ENCODE measurements at places on chromosomes 3 and 15. TPM values are rescaled to one million over a fixed set of nuclear protein-coding genes. Genes with fewer than 3 reads are reported as not detected.
A peak's percentile ranks its signal among the peaks of the same experiment; 100 is the strongest.

EIF2B5 gene
- total RNA-seq: 85.9 TPM

- DNase-seq: no peak
Observed at GRCh38 chr3:169432708-169433432, 230.6 kb downstream of the MECOM start.

SEMA5B gene
- not detected for total RNA-seq

- no peak for DNase-seq
Observed at GRCh38 chr3:49310677-49311076, 29.2 kb downstream of the USP4 start.

DNA sequence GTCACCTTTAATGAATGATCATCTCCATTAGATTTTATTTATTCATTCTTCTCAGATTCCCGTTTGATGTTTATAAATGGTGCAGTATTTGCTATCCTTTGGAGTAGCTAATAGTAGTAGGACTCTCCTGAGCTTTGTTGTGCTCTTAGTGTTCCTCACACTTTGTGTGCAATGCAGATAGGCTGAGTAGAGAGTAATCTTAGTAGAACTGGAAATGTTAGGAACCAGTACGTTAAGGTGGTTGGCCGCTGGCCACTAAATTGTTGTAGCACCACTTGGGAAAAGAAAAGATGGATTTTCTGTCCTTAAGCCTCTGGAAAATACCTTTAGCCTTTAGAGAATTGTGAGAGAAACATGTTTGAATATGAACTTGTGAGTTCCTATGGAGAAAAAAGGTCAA lies 19.9 kb upstream of the EBLN2 start:
- DNase-seq: no peak

DNA sequence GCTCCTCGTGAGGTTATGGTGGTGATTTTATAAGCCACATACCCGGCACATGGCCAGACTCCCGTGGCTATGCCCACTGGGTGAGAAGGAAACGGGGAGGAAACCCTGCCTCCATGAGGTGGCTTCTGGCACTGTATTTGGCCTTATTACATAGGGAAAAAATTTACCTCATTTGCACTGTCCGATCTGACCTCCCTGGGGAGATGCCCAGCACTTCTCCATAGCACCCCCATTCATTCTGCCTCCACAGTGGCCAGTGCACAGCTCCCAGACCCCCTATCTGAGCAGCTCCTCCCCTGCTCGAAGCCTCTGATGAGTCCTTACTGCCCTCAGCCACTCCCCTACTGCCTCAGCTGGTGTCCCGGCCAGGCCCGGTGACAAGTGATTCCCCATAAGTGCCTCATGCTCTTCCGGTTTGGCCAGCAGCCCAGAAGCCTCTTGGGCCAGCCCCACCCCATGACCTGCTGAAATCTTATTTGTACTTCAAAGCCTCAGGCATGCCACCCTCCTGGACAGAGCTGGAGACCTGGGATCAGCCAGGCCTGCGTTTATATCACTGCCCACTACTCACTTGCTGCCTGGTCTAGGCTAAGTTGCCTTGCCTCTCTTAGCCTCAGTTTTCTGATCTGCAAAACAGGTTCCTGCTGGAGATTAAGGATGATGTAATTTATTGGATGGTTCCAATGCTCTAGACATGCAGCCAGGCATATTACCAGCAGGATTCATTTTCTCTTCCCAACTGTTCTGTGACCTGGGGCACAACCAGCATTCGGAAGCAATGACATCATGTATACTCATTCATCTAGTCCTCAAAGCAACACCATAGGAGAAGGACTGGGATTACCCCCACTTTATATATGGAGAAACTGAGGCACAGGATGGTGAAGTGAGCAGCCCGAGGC lies 30.6 kb upstream of the SLC6A6 start:
- no peak for DNase-seq

DNA sequence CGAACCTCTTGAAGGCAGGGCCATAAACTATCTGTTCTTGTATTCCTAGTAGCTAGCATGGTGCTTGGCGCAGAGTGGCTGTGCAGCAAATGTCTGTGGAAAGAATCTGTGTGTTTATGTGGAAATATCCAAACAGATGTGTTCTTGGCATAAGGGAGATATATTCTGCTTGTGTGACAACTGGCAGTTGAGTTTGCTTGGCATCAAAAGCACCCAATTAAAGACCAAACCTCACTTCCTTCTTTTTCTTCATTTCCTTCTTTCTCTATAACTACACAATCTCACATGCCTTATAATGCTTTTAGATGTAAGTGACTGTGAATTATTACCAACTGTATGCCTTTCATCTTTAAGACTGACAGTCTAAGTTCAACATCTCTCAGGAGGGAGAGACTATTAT lies 296.5 kb downstream of the SLC9A9 start:
- no peak for DNase-seq

RETNLB gene
- total RNA-seq: not detected

MUC13 gene
- not detected for total RNA-seq

- DNase-seq: no peak
Observed at GRCh38 chr15:77036537-77037387, 34.1 kb downstream of the TSPAN3 start.

- no peak for DNase-seq
Observed at GRCh38 chr3:154981664-154982063, 98.5 kb upstream of the MME start.

- no peak for DNase-seq
Observed at GRCh38 chr15:92149029-92149428, 244.7 kb upstream of the ST8SIA2 start.

GRCh38 chr3:160001850-160002623 lies 13.4 kb downstream of the IL12A start:
- no peak for DNase-seq

PLA2G4D gene
- total RNA-seq: not detected

GRCh38 chr15:45799508-45799907 lies 164.7 kb downstream of the SQOR start:
- no peak for DNase-seq

- DNase-seq: peak; percentile 69
Observed at GRCh38 chr3:39149059-39149455, 4.3 kb downstream of the CSRNP1 start.

DNA sequence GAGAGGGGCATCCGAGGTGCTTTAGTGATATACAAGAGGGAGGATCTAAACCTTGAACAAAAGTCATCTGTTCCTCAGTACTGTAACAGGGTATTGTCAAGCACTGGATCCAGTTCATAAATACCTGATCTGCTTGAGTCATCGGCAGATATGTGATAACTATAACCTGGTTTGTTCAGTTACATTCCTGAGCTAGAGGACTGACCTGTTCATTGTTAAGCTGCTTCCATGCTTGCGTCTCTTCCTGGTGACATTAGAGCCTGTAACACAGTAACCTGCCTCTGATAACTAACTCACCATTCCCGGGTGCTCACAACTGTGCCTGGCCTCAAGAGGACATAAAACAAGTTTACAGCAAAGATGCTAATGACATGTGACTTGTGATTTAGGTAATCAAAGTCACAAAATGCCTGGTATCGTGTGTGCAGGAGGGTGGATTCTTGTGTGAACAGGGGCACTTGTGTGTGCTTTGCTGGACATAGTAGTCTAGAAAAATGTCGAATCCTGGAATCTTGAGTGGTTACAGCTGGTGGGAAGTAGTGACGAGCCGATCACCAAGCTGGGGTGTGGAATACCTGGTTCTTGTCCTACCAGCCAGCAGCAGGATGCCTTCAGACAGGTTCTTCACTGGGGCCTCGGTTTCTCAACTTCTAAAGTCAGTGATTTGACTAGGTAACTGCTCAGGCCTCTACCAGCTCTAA lies 30.9 kb upstream of the POLR2M start:
- DNase-seq: no peak

DNA sequence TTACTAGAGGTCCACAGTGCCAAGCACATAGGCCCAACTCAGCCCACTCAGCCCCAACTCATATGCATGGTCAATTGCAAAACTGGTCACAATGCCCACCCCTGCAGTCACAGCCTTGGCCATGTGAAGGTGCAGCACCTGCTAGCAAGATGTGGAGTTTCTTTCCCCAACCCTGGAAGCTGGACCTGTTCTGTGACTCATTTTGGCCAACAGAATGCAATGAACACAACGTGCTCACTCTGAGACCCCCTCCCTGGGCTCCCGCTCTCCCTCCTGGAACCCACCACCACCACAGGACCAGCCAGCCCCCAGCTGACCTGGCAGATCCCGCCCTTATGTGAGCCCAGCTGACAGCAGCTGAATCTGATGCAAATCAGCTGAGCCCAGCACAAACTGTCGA lies 34.4 kb downstream of the ALDH1L1 start:
- DNase-seq: no peak

GRCh38 chr3:171971919-171972514 lies 67.4 kb upstream of the FNDC3B start:
- no peak for DNase-seq

DNA sequence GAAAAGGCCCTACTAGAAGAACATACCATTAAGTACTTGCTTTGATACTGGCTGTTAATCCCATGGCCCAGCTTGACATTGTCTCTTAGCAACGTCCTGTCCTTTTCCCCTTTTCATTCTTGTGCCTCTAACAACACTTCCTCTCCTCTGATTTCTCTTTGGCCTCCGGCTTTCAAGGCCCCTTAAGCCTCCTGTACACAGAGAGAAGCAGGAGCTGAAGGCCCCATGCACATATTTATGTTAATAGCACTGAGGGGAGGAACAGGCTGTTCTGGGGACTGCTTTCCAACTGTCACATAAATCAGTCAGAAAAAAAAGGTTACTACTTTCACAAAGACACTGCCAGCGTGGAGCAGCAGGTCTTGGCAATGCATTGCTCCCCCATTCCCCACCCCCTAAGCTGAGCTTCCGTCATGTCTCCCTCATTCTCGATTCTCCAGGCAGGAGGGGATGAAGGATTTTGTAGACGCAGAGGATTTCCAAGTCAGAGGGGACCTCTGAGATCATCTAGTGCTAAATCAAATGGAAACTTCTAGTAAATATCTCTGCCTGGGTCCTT lies 257.4 kb upstream of the ADAMTS9 start:
- DNase-seq: no peak

DNA sequence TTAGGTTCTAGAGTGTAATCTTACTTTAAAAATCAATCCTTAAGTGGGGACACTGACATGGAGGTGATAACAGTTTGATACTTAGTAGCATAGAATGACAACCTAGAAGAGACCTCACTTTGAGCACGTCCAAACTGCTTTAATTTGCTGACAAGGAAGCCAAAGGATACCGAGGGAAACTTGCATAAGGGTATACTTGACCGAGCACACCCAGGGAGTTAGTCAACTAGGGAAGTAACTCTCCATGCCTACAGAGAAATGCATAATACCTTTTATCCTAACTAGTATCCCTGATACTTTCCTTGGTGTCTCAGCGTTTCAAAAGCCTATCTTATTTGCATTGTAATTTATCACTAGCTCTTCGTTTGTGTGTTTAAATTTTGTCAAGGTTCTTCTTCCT lies 5.5 kb upstream of the TPRG1 start:
- no peak for DNase-seq

DNA sequence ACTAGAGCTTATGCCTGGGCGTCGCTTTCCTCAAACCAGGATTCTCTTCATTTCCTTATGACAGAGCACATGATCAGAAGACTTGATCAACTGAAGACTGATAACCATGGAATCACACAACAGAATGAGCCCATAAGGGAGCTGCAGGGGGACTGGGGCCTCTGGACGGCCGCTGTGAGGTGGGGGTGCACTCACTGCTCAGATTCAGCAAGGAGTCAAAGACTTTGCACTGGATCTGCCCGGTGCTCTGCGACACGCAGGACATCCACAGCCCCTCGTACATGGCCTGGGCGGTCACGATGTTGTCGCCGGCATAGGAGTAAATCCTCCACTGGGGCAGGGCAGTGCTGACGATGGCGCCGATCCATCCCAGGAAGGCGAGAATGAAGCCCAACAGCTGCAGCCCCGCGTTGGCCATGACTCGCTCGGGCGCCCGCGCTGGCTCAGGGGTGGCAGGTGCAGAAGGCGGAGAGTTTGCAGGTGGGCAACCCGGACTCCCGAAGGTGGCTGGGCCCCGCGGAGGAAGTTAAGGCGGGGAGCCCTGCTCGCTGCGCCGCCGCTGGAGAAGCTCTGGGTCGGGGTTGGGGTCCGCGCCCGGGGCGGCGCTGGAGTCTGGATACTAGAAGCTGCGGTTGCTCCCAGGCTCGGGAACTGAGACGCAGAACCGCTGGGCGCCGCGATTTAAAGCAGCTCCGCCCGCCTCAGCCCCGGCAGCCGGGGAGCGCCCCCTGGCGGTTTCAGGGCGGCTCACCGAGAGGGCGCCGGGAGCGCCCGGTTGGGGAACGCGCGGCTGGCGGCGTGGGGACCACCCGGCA lies at the start of gene CLDN1:
Gene CLDN1, minus strand, starts transcription at position 658 of the 815 bp plus-strand sequence. Its CDS starts 240 bp downstream, at position 418.
- DNase-seq: peak; percentile 45

NPAP1 gene
- not detected for total RNA-seq

DNA sequence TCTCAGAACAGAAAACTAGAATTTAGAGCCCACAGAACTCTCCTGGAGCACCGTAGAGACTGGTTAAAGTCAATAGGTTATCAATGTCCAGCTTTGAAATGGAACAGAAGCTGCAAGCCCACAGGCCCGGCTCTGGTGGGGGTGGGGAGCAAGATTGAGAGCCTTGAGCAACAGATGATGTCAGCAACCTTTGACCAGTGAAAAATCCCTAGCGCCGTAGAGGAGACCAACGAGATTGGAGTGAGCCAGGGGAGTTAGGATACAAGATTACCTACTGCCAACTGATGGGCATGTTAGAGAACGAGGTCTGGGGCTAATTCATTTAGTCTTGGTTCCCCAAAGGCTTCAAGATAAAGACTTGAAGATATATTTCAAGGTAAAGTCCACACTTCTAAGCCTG lies 345.5 kb upstream of the LMCD1 start:
- no peak for DNase-seq

DNA sequence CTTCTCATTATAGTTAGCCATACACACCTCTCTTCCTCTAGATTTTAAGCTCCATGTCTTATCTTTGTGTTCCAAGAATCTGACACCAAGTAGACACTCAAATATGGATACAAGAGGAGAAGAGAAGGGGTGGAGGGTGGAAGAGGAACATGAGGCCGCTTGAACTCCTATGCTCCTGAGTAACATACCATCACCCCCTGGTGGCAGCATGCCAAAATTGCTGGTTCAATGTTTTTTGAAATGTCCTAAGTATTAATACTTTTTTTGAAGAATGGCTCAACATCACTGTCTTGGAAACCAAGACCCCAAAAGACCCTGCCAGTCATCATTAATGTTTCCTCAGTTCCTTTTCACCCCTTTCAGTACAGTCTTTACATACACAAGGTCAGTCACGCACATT lies 71.8 kb upstream of the HACD2 start:
- DNase-seq: no peak

SYNM gene
- 0.36 TPM for total RNA-seq

SPTBN5 gene
- 1.4 TPM for total RNA-seq

DNA sequence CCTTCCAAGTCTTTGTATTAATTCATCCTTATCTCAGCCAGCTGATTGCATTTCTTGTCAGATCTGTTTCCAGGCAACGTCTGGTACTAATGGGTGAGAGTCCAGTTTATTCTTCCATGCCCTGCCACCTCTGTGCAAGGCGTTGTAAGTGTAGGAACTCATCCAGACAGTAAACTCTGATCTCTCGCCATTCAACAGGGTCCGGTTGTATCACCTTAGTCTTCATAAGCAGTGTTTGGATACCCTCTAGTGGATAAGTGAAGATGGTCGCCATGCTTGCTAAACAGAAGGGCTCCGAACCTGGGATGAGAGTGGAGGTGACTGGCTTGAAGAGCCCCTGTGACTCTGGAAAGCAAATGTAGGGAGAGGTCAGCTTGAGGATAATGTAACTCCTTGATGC lies 51.6 kb upstream of the CMTM7 start:
- peak; percentile 32 for DNase-seq

CLRN1 gene
- total RNA-seq: not detected

Data from B cell (primary cell).